Activated CD4-positive, alpha-beta T cell treated with anti-CD3 and anti-CD28 coated beads, Interleukin-2, amount 10 ng/mL, durations not matched to agents 24 days and 14 days (primary cell): ENCODE measurements at places on chromosomes 1 and 21. TPM values are rescaled to one million over a fixed set of nuclear protein-coding genes. Genes with fewer than 3 reads are reported as not detected.

DNA sequence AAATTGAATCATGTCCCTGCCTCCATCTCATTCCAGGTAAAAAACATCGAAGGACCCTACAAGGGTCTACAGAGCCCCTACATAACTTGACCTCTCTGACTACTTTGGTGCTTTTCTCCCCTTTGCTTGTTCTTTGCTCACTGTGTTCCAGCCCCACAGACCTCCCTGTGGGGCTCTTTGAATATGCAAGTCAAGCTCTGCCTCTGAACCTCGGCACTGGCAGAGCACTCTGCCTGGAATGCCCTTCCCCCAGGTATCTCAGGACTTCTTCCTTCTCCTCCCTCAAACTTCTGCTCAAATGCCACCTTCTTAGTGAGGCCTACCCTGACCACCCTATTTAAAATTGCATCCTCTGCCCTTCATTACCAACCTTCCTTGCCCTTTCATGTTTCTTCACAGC lies 87.8 kb upstream of the CD34 start:
- H3K4me3 ChIP-seq: no peak overlapping the region
- peaks cover 17% of the 10 kb centered on the region for H3K27me3 ChIP-seq
- no peaks in the 10 kb centered on the region for H3K4me1 ChIP-seq
- DNase-seq: no peak
- no peak overlapping the region for H3K27ac ChIP-seq
- H3K36me3 ChIP-seq: no peaks in the 10 kb centered on the region

DNA sequence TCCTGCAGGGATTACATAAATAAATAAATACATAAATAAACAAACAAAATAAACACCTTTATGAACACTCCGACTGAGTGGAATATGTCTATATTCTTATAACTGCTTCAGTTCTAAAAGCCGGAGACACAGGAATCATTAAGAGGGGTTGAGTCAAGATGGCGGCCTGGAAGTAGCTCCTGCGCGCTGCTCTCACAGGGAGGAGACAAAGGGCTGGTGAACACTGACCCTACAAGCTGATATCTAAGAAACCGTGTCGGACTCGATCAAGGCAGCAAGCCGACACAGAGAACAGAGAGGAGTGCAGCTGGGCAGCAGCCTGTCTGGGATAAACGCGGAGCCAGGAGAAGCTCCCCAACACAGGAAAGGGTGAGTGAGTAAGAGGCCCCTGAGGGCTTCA lies 1098.6 kb upstream of the NCAM2 start:
- DNase-seq: no peak
- H3K27ac ChIP-seq: no peak overlapping the region
- H3K36me3 ChIP-seq: no peaks in the 10 kb centered on the region
- no peaks in the 10 kb centered on the region for H3K4me1 ChIP-seq

- no peaks in the 10 kb centered on the region for H3K27me3 ChIP-seq
- no peaks in the 10 kb centered on the region for H3K36me3 ChIP-seq
- no peak overlapping the region for H3K4me3 ChIP-seq
- H3K4me1 ChIP-seq: no peaks in the 10 kb centered on the region
- H3K27ac ChIP-seq: no peak overlapping the region
Observed at GRCh38 chr1:14662116-14662515, 63.6 kb downstream of the KAZN start.

DNA sequence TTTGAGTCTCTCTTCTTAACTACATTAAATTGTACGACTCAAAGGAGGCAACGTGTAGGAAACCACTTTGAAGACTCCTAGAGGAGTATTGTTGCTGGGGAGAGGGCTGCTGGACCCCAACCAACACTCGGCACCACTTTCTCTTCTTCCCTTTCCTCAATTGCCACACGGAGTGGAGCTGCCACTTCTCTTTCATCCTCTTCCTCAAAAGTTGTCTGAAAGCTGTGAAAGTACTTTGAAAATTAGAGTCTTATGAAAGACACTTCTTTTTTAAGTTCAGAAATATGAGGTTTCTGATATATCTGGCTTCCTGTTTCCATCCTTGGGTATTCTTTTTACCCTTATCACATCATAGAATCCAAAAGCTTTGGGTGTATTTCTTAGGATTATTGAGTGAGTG lies 59.5 kb downstream of the MRPS6 start:
- no peaks in the 10 kb centered on the region for H3K27me3 ChIP-seq
- H3K27ac ChIP-seq: peak overlapping the region; percentile 95
- no peak for DNase-seq

Gene APOBEC4
- not detected in 2 replicates for total RNA-seq

GRCh38 chr1:234586304-234586703 lies 23.7 kb downstream of the IRF2BP2 start:
- H3K36me3 ChIP-seq: no peaks in the 10 kb centered on the region
- H3K27ac ChIP-seq: no peak overlapping the region
- H3K4me3 ChIP-seq: no peak overlapping the region
